ENCODE measurements at places on chromosomes 2 and 18.

GRCh38 chr2:215848698-215849097 is 164.7 kb downstream of the MREG start:
- no peak for DNase-seq

DNA sequence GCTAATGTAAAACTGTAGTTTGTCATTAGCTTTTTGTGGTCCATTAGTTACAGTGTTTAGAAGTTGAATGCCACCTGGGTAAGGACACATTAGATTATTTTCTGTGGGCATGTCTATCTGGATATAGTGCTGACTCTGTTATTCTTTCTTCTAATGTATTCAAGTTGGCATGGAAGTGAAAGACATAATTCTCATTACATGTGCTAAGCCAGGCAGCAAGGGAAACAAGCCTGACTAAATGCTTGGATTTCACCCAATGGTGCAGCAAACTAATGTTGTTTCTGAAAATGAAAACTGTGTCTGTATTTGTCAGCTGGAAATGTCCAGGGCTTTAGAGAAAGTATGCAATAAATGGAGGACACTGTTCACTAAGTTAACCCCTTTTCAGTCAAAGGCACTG is 100.7 kb downstream of the NUP35 start:
- DNase-seq, result no peak

GRCh38 chr2:145095641-145096435 is 575.9 kb upstream of the ZEB2 start:
- no peak for DNase-seq

GRCh38 chr2:215912299-215912842 is 101.0 kb downstream of the MREG start:
- no peak for DNase-seq

DNA sequence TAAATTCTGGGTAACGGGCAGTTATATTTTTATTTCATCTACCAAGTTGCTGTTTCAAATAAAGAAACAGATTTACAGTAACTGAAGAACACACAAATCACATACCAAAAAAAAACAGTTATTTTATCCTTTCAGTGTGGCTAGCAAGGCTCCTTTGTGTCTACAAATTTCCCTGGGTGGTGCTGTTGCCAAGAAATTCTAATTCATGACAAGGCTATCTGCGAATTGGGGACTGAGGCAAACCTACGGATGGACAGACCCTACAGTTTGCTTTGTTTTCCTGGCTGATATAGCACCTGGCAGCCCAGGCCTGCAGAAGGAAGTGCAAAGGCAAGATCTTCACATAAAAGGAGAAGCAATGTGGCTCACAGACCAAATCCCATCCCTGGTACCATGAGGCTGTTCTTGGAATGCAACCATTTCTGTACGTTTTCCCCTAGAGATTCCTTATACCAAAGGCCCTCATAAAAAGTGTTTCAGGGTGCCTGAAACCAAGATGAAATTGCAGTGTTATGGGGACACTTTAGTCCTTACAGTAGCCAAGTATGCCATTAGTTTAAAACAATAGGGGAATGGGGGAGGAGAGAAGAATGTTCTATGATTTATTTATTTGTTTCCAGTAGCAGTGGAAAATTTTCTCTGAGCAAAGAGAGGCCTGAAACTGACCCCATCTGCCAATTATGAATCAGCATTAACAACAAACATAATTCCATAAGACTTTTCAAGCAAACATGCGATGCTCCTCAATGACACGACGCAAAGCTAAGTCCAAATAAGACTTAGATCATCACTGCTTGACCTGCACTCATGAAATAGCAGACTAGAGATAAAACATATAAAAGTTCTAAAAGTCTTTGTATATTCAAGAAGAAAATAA is 4.3 kb downstream of the KLF7 start:
- DNase-seq, result no peak

- no peak for DNase-seq
Observed at GRCh38 chr2:58870704-58871103, 629.6 kb upstream of the FANCL start.

DNA sequence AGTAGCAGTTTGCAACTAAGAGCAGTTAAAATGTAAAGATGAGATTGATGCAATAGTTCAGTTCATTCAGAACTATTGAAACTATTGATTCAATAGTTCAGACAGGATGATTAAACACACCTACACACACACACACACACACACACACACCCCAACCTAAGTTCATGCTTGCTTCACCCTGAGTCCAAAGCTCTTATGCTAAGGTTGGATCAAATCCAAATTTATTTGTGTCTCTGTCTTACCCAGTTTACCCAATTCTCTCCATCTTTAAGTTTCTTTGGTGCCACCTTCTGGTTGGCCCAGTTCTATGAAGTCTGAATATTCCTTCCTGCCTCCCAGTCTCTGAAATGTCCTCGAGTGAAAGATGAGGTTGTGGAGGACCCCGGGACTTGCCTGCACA is 5.1 kb downstream of the SERPINB8 start:
- no peak for DNase-seq

DNA sequence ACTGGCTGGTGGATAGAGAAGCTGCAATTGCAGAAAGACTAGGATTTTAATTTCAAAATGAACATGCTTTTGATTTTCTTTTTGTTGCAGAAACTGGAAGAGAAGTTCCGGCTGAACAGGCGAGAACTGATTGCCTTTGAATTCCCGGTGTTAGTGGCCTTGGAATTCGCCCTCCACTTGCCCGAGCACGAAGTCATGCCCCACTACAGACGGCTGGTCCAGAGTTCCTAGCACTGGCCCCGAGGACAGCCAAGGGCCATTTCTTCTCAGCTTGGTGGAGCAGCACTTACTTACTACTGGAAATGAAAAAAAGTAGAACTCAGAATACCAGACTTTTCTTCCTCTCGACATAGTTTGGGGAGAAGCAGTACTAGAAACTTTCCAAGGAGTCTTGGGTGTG is 121.9 kb downstream of the CABLES1 start:
- no peak for DNase-seq

- no peak for DNase-seq
Observed at GRCh38 chr2:8498994-8499393, 182.9 kb upstream of the ID2 start.

GRCh38 chr2:74632939-74633312 is 15.2 kb downstream of the M1AP start:
- DNase-seq, result no peak

GRCh38 chr2:65057391-65058052 is 1.3 kb downstream of the CEP68 start:
- DNase-seq, result no peak

DNA sequence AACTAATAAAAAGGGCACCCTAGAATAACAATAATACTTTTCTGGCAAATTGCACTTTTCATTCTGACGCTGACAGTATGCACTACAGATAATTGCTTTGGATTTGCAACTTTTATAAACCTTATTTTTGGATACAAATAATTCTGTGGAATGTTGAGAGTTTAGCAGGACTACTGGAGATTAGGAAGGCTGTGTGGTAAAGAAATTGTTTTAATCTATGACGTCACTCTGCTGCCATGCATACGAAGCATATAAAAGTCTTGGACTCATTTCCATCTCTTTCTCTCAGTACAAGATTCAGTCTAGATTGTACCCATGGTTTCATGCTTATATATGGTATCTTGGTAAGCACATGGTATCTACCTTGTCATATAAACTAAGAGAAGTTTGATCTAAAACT is 28.1 kb upstream of the ZCCHC2 start:
- no peak for DNase-seq

DNA sequence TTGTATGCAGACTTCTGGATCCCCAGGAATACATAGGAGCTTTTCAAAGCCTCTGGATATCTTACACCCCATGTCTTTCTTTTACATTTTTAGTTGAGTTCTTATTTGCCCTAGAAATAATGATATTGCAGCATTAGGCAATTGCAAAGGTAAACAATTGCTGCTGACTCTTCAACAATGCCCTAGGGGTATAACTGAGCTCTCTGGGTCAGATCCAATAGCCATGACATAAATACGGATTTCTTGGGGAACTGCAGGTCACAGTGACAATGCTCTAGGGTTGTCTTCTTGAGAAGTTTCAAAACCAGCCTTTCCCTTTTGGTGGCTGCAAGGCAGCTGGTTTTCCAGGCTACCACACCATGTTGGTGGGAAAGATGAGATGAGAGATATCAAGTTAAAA is 16.5 kb upstream of the OR6B3 start:
- DNase-seq, result no peak

DNA sequence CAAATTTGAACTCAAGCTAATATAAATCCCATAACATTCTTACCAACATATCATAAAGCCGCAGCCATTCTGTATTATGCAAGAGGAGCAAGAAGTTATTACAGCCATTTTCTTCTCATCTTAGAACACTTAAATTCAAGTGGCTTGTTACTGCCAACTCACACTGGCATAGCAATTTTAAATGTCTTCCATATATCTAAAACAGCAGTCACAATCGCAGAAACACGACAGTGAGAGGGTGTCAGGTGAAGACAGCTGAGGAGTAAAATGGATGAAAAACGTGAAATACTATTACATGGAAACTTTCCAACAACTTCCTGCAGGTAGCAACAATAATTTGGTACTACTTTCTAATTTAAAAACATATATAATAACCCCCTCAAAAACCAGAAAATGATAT is 17.9 kb downstream of the PPP3R1 start:
- DNase-seq, result no peak

- no peak for DNase-seq
Observed at GRCh38 chr2:2286592-2286991, 44.5 kb downstream of the MYT1L start.

DNA sequence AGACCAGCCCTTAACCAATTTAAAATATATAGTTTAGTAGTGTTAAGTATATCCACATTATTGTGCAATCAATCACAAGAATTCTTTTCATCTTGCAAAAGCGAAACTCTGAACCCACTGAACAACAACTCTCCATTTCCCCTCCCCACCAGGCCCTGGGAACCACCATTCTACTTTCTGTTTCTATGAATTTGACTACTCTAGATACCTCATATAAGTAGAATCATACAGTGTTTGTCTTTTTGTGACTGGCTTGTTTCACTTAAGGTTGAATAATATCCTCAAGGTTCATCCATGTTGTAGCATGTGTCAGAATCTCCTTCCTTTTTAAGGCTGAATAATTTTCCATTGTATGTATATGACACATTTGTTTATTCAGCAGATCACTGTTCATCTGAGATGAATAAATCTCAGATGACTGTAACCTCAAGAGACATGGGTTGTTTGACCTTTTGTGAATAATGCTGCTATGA is 8.1 kb upstream of the SOS1 start:
- DNase-seq, result no peak

DNA sequence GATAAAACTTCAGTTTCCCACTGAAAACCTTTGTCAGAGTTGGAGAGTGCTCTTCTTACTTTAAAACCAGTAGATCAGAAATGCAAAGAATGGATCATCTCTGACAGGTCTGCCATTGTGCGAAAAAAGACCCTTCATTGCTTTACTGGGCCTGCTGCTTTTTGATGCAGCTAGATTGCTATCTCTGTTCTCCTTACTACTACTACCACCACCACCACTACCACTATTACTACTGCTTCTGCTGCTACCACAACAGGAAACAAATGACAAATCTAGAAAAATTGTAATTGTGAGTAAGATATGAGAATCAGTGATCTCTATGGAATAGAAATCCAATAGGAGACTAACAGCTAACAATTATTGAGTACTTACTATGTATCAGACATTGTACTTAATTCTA is 85.8 kb downstream of the PKP4 start:
- no peak for DNase-seq

GRCh38 chr2:205984381-205984780 is 101.6 kb downstream of the INO80D start:
- no peak for DNase-seq

Data from stimulated activated CD8-positive, alpha-beta memory T cell treated with anti-CD3 and anti-CD28 coated beads, Interleukin-7, amount 100 ng/mL, for 1 hour (primary cell).